ENCODE measurements at places on chromosomes 13 and 19.

DNA sequence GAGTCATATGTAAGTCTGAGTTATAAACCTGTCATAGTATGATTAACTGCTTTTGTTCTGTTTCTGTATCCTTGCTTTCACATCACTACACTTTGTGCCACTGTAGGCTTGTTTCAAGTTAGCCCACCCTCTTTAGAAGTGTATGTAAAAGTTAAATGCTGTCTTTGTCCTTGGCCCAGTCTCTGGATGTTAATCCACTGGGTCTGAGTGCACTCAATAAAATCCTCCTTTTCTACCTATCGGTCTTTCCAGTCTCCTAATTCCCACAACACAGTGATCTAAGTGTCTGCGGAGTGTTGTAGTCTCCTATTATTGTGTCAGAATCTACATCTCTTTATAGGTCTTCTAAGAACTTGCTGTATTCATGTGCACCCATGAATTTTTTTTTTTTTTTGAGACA, 14.1 kb downstream of the ZNF429 start:
- H3K27me3 ChIP-seq, result no peaks in the 10 kb centered on the region
- no peak overlapping the region for H3K27ac ChIP-seq
- peaks cover 46% of the 10 kb centered on the region for H3K36me3 ChIP-seq
- no peak overlapping the region for H3K4me3 ChIP-seq

- H3K36me3 ChIP-seq, result no peaks in the 10 kb centered on the region
- peaks cover 5% of the 10 kb centered on the region for H3K27me3 ChIP-seq
- H3K4me3 ChIP-seq, result no peak overlapping the region
Measured at GRCh38 chr13:28867564-28867963, 47.4 kb downstream of the MTUS2 start.

DNA sequence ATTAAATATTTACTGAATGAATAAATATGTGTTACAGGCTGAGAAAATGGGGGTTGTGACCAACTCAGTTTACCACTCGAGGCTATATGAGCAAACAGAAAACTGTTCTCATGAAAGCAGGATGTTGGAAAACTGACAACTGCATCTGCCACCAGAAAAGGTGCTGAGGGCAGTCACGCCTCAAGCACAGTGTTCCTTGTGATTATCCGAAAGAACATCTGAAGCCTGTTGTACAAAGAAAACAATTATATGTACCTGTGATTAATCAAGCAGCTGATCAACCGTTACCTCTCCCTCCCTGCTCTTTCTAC, 6.2 kb upstream of the KLK13 start:
- no peak overlapping the region for H3K27ac ChIP-seq
- no peak overlapping the region for H3K4me3 ChIP-seq
- no peak for DNase-seq
- no peaks in the 10 kb centered on the region for H3K4me1 ChIP-seq
- H3K27me3 ChIP-seq, result peaks cover 8% of the 10 kb centered on the region
- no peaks in the 10 kb centered on the region for H3K36me3 ChIP-seq

DNA sequence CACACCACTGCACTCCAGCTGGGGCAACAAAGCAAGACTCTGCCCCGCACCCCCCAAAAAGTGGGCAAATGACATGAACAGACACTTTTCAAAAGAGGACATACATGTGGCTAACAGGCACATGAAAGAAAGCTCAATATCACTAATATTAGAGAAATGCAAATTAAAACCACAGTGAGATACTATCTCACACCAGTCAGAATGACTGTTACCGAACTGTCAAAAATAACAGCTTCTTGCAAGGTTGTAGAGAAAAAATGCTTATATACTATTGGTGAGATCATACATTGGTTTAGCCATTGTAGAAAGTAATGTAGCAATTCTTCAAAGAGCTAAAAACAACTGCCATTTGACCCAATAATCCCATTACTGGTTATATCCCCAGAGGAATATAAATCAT, 99.5 kb upstream of the SPATA13 start:
- no peak overlapping the region for H3K27ac ChIP-seq
- peaks cover 8% of the 10 kb centered on the region for H3K4me1 ChIP-seq
- H3K36me3 ChIP-seq, result no peaks in the 10 kb centered on the region
- H3K4me3 ChIP-seq, result no peak overlapping the region

GRCh38 chr13:43116242-43116641, 92.9 kb downstream of the DNAJC15 start:
- H3K36me3 ChIP-seq, result no peaks in the 10 kb centered on the region
- DNase-seq, result no peak
- H3K4me3 ChIP-seq, result no peak overlapping the region
- H3K4me1 ChIP-seq, result no peaks in the 10 kb centered on the region
- H3K27me3 ChIP-seq, result no peaks in the 10 kb centered on the region

- H3K27ac ChIP-seq, result no peak overlapping the region
- no peaks in the 10 kb centered on the region for H3K4me1 ChIP-seq
- H3K36me3 ChIP-seq, result no peaks in the 10 kb centered on the region
- no peak overlapping the region for H3K4me3 ChIP-seq
- no peak for DNase-seq
Measured at GRCh38 chr13:108086678-108087077, 128.7 kb downstream of the LIG4 start.

- no peak overlapping the region for H3K27ac ChIP-seq
- no peak for DNase-seq
- peaks cover 39% of the 10 kb centered on the region for H3K27me3 ChIP-seq
- no peaks in the 10 kb centered on the region for H3K36me3 ChIP-seq
Measured at GRCh38 chr19:2312820-2313501, 5.0 kb upstream of the LINGO3 start.

DNA sequence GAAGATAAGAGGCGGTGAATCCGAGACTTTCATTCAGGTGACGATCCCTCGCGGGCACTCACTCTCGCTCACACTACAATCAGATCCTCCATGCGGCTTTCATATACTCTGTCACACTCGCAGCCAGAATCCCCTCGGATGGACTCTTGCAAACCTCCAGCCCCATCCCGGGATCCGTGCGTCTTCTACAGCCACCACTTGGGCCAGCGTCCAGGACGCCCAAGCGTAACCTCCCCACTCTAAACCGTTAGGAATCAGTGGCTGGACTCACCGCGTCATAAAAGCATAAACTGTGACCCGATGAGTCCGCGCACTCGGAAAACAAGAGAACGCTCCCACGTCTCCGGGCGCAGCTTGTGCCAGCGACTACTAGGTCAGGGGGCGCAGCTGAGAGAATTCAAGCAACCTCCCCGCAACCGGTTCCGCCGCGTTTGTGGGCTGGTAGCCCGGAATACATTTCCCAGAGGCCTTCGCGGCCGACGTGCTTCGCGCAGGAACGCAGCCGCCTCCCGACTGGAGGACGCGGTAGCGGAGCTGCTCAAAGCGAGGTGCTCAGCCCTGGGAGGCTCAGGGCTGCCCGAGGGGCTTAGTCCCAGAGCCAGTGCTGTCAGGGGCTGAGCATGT, 27.6 kb downstream of the ZNF607 start:
- peak overlapping the region; percentile 67 for H3K4me3 ChIP-seq
- H3K27me3 ChIP-seq, result no peaks in the 10 kb centered on the region
- H3K27ac ChIP-seq, result no peak overlapping the region
- H3K36me3 ChIP-seq, result no peaks in the 10 kb centered on the region
- peaks cover 11% of the 10 kb centered on the region for H3K4me1 ChIP-seq
- DNase-seq, result peak; percentile 67

GRCh38 chr13:19161308-19161707, 20.3 kb downstream of the TUBA3C start:
- H3K27me3 ChIP-seq, result no peaks in the 10 kb centered on the region
- no peaks in the 10 kb centered on the region for H3K36me3 ChIP-seq
- H3K27ac ChIP-seq, result no peak overlapping the region

GRCh38 chr19:49559928-49560327, 20.4 kb downstream of the NOSIP start:
- peaks cover 45% of the 10 kb centered on the region for H3K36me3 ChIP-seq
- H3K4me1 ChIP-seq, result peaks cover 96% of the 10 kb centered on the region
- DNase-seq, result no peak
- H3K4me3 ChIP-seq, result peak overlapping the region; percentile 68

DNA sequence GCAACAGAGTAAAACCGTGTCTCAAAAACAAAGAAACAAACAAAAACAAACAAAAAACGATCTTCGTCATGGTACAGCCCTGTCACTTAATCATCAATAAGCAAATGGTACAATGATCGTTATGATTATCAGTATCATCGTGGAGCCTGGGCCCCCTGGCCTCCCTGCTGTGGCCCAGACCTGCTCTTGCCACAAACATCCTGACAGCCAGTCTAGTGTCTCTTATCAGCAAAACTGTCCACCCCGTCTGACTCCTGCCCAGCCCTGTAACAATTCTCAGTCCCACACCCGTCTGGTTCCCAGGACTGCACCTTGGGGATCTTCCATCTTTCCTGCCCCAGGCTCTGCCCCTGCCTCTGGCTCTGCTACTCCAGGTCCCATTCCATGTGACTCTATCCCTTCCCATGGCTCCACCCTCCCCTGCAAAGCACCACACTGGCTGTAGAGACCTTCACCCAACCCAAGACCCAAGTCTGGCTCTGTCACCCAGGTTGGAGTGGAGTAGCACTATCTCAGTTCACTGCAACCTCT, 5.7 kb downstream of the ZNF653 start:
- DNase-seq, result no peak
- peaks cover 7% of the 10 kb centered on the region for H3K4me1 ChIP-seq
- no peaks in the 10 kb centered on the region for H3K27me3 ChIP-seq
- H3K4me3 ChIP-seq, result no peak overlapping the region

- H3K27ac ChIP-seq, result no peak overlapping the region
- no peaks in the 10 kb centered on the region for H3K27me3 ChIP-seq
- H3K36me3 ChIP-seq, result no peaks in the 10 kb centered on the region
- DNase-seq, result no peak
- no peaks in the 10 kb centered on the region for H3K4me1 ChIP-seq
Measured at GRCh38 chr13:109971456-109972090, 185.2 kb upstream of the IRS2 start.

DNA sequence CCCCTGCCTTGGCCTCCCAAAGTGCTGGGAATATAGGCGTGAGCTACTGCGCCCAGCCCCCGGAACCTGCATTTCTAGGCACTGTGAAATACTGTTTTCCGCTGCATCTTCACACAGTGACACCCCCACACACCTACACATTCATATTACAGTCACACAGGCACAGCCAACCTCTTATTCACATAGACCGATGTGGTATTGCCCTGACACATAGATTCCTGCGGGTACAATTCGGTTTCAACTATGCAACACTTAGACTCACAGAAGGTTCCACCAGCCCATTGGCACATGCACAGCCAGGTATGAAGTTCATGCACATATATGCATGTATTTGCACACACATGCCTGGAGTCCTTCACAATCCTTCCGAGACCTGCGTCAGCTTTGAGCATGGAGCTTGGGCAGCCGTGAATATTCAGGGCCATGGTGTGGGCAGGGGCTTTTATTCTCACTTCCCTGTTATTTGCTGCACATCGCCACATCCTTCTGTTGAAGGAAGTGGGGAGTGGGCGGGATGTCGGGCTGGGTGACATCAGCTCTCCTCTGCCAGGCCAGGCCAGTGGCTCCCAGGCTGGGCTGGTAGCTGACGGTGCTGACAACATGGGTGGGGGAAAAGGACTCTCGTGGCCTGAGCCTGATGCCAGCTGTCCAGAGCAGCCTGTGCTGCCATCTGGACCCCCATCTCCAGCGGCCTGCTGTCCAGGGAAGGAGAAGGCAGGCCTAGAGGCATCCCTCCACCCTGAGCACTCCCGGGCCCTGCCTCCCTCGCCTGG, 5.4 kb upstream of the CDC37 start:
- H3K36me3 ChIP-seq, result no peaks in the 10 kb centered on the region
- H3K27ac ChIP-seq, result peak overlapping the region; percentile 37
- H3K4me3 ChIP-seq, result peak overlapping the region; percentile 26
- H3K4me1 ChIP-seq, result peaks cover 80% of the 10 kb centered on the region
- H3K27me3 ChIP-seq, result no peaks in the 10 kb centered on the region

DNA sequence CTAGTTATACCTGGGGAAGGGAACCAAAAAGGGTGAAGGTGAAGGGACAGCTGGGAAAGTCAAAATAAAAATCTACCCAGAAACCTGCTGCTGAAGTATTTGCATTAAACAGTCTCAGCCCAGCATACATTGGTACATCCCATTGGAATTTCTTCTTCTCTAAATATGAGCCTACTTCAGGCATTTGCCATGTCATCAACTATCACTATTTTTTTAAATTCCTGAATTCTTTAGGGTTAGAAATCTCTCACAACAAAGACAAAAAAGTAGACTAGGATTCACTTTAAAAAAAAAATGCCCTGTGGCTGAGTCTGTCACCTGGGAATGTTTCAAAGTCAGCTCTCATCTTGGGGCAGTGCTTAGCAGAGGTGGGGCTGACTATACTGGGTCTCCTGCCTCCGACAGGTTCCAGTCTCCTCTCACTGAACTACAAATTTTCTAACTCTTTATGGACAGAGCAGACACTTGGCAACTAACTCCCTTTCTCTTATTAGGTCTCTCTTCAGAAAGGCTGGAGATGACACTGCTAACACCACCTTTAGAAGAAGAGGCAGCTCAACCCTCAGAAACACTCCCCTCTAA, 141.2 kb downstream of the LHFPL6 start:
- no peaks in the 10 kb centered on the region for H3K4me1 ChIP-seq
- H3K36me3 ChIP-seq, result no peaks in the 10 kb centered on the region
- DNase-seq, result no peak
- H3K4me3 ChIP-seq, result no peak overlapping the region

DNA sequence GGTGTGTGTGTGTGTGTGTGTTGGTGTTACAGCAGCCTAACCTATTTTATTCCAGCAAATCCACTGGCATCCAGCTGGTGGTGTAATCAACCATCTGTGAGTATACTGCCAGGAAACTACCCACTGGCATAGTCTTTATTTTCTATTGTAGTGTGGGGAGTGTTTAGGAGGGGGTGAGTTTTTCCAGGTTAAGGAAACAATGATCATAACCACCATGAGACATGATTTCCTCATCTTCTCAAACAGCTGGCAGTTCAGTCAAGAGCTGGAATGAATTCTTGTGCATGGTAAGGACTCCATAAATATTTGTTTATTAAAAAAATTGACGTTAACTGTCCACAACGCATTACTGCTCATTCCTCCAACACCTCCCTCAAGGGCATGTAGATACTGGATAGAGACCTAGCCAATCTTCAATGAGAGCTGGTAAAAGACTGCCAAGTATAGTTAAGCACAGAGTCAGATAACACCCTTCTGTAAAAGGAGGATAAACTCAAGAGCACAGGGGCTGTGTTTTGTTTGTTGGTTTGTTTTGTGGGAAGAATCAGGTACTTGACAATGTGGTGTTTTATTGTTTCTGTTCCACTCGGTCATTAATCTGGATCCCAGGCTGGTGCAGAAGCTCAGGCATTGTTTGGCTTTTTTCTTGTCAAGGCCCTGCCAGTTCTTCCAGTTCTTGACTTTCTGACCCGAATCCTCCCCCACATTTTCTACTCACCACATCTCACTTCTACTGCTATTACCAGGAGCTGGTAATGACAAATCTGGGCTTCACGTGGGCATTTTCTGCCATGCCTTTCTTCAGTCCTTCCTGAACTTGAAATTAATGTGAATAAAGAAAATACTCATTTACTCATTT, 31.6 kb upstream of the SLC46A3 start:
- no peak for DNase-seq
- no peak overlapping the region for H3K27ac ChIP-seq
- no peaks in the 10 kb centered on the region for H3K36me3 ChIP-seq
- no peak overlapping the region for H3K4me3 ChIP-seq
- H3K27me3 ChIP-seq, result no peaks in the 10 kb centered on the region
- H3K4me1 ChIP-seq, result peaks cover 11% of the 10 kb centered on the region

- no peaks in the 10 kb centered on the region for H3K36me3 ChIP-seq
- no peak overlapping the region for H3K4me3 ChIP-seq
- H3K27ac ChIP-seq, result no peak overlapping the region
- DNase-seq, result peak; percentile 43
- H3K4me1 ChIP-seq, result no peaks in the 10 kb centered on the region
Measured at GRCh38 chr19:52343548-52343947, 7.5 kb downstream of the ZNF610 start.

GRCh38 chr13:79227418-79227817, 178.6 kb downstream of the RBM26 start:
- H3K4me3 ChIP-seq, result no peak overlapping the region
- H3K36me3 ChIP-seq, result no peaks in the 10 kb centered on the region
- H3K27ac ChIP-seq, result no peak overlapping the region
- no peaks in the 10 kb centered on the region for H3K4me1 ChIP-seq
- no peaks in the 10 kb centered on the region for H3K27me3 ChIP-seq
